ENCODE measurements at places on chromosomes 3 and 15.

DNA sequence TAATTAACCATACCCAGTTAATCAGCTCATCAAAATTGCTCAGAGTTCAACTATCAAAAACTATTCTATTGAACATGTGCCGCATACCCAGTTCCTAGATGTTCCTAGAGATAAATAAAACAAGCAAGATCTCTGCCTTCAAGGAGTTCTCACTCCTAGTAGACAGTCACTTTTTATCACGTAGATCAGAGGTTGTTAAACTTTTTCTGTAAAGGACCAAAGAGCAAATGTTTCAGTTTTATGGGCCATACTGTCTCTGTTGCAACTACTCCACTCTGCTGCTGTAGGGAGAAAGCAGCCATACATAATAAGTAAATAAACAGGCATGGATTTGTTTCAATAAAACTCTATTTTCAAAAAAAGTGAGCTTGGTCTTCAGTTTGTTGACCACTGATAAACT is 7.9 kb downstream of the FBN1 start:
- no peak for DNase-seq

DNA sequence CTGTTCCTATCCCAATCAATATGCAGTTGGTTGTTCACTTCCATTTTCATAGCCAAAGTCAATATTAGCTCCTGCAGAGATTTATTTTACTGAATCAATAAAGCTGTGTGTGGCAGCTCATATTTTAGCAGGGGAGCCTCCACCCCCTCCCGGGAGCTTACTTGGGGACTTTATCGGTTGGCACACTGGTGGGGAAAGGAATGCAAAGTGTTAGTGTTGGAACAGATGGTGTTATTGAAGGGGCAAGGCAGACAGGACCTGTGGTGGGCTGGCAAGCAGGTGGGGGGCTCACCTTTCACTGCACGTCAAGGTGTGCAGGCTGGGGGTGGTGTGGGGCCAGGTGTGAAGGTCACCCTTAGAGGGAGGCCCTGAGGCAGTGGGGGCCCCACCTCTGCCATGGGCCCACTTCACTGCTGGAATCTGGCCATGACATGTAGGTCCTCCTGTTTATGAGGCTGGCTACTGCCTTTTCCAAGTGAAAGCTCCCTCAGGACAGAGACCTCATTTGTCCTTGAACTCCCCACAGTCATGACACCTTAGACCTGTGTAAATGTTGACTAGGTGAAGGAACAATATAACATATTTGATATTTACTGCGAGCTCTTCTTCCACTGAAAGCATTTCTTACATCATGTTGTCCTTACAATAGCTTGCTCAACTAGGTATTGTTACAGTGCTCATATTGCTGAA is 44.0 kb upstream of the SEC22A start:
- no peak for DNase-seq

- DNase-seq: no peak
Observed at GRCh38 chr15:73838831-73839426, 34.4 kb upstream of the TBC1D21 start.

GRCh38 chr3:127484601-127485388 is 105.7 kb downstream of the TPRA1 start:
- no peak for DNase-seq

DNA sequence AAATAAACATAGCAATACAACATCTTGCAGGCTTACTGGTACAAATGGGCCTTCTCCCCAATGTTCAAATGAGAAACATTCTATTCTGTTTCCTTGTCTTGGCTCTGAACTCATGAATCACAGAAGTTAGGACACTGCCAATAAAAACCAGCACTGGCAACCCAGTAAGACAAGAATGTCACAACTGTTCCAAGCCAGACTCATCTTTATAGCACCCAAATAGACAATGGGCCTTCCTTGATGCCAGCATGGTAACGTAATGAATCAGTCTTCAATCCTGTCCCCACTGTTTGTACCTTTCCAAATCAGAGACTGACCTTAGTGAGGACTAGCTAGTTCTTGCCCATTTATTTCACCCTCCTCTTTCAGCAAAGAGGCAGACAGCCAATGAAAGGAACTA is 14.1 kb upstream of the RPS17 start:
- DNase-seq: no peak

- no peak for DNase-seq
Observed at GRCh38 chr3:31294430-31295149, 238.1 kb upstream of the STT3B start.

GRCh38 chr3:142968319-142969025 is 5.0 kb upstream of the PAQR9 start:
- DNase-seq: no peak

GRCh38 chr3:50749822-50750221 is 75.1 kb downstream of the DOCK3 start:
- no peak for DNase-seq

GRCh38 chr15:70687482-70687881 is 75.9 kb downstream of the UACA start:
- DNase-seq: no peak

DNA sequence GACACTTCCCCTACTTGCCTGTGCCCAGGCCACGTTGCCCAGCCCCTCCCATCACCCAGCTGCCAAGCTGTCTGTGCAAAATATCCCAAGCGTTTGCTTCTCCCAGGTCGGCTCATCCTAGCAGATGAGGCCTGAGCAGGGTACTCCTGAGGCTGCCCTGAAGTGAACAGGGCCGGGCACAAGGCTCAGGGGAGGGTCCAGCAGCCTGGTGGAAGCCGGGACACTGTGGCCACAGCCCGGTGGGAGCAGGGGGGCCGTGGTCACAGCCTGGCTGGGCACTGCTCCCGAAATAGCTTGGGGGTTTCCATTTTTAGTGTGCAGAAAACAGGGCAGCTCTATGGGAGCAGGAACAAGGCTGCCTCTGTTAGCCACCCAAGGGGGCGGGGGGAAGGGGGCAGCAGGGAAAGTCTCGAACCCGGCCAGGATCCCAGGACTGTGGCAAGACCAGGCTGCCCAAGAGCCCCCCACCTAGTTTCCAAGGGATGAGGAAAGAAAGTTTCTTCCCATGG is 3.4 kb downstream of the PLXNB1 start:
- no peak for DNase-seq

DNA sequence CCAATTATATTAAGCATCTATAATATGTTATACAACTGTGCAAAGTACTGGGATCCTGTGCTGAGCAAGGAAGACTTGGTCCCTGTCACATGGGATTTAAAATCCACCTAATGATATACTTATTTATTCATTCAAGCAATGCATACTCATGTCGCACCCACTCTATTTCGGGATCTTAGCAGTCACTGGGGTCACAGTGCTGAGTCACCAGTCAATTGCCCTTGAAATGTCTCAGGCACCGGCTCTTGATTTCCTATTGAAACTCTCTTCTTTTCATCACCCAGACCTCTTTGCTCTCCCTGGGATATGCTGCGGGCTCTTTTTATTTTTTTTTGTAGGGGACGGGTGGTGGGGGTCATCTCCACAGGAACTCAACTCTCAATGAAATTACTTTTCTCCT is 194.5 kb upstream of the GAP43 start:
- DNase-seq: no peak

- peak; percentile 49 for DNase-seq
Observed at GRCh38 chr15:100994597-100995446, 75.7 kb downstream of the LRRK1 start.

DNA sequence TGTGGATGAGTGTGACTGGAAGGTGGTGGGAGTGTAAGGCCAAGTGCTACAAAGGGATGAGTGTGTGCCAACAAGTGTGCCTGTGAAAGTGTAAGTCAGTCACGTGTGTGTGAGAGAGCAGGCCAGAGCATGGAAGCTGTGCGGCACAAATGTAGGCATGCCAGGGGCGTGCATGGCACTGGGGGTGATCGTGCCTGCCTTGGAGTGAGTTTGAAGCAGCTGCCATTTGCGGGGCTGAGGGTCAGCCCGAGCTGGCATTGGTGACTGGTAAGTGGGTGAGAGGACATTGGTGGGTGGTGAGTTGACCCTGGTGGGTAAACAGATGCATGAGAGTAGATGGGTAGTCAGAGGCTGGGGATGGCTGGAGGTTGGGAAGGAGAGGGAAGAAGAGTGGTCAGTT is 24.5 kb downstream of the CD276 start:
- DNase-seq: no peak

DNA sequence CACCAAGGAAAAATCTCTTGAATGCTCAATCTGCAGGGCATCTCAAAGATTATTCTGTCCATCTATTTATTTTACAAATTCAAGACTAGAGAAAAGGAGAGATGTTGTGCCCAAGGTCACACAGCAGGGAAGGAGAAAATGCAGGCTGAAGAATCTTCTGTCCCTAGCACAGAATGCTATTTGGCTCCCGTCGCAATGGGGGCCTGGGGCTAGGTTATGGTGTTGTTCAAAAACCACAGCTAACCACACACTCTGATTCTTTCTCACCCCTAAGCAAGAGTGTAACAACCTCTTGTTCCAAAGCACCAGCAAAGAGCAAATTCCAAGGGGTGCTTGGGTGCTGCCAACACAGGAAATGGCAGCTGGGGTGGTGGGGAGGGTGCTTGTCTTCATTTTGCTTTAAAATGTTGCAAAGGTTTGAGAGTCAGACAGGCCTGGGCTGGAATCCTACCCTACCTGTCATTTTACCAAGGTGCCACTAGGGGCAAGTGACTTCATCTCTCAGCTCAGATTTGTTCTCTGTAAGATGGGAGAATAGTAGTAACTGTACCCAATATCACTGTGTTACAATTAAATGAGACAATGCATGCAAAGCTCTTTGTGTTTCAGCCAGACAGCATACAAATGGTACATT is 112.5 kb downstream of the ADAMTS9 start:
- DNase-seq: peak; percentile 29

DNA sequence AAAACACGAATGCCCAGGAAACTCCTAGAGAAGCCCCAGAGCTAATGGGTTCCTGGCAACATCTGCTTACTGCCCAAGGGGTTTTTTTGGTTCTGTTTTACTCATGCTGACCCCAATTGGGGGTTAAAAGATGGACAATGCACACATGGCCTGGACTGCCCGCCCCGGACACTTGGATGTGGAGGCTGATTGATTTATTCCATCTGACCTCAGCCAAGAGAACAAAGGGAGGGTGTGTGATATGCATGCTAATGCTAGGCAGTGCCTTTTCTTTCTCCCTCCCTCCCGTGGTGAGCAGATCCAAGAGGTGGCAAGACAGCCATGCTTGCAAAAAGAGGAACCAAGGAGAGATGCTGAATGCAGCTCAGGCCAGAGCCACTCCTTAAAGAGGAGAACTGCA is 3.3 kb upstream of the LRTM1 start:
- DNase-seq: no peak

DNA sequence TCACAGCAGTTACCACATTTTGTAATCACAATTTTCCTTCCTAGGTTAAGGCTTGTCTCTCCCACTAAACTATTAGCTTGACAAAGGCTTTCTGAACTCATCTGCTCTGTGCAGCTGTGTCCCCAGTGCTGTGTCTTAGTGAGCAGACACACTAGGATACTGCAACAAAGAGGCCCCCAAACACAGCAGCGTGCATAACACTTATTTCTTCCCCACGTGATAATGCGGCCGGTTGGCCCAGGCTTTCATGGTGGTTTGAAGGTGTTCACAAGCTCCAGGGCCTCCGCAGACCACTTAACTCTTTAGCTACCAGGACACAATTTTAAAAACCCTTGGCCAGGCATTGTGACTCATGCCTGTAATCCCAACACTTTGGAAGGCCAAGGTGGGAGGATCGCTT is 2.2 kb upstream of the HDAC11 start:
- no peak for DNase-seq

- DNase-seq: peak; percentile 12
Observed at GRCh38 chr3:34357461-34357860, 559.0 kb downstream of the PDCD6IP start.

DNA sequence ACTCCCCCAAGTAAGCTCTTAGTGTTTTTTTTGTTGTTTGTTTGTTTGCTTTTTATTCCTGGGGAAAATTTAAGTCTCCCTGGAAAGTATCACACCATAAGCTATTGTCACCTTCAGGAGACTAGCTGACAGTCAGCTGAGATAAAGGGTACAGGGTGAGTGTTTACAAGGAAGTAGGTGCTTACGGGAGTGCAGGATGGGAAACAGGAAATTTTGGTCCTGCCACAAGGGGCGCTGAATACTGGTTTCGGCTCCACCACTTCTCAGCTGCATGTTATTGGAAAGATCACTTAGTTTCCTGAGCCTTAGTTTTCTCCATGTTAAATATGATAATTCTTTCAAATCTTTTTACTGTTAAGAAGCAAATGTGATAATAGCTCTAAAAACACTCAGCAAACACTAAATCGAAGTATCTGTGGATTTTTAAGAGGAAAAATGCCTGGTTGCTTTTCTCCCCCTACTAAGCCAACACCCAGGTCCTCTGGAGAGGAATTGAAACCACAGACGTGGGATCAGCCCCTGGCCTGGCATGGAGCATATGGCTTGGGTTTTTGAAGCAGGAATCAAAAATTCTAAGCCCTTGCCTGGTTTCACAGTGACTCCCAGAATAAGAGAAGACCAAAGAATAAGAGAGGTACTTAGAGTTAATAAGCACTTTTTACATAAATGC is 90.7 kb downstream of the SCN11A start:
- DNase-seq: peak; percentile 64

GRCh38 chr15:75063338-75063737 is 39.9 kb downstream of the PPCDC start:
- DNase-seq: no peak

DNA sequence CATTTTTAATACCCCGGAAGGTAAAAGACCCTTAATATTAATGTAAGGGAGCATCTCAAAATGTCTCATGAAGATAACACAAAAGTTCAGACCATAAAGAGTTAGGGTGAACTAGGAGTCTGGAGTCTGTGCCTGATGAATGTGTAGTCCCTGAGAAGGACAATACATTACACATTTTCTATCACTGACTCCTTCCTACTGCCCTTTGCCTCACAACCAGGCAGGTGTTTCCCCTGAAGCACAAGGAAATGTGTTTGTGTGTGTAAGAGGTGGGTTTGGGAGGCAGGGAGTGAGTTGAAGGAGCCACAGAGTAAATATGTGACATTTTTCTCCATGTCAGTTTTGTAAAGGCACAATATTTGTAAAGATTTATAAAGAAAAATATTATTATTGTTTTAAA is 59.1 kb downstream of the SSR3 start:
- no peak for DNase-seq

DNA sequence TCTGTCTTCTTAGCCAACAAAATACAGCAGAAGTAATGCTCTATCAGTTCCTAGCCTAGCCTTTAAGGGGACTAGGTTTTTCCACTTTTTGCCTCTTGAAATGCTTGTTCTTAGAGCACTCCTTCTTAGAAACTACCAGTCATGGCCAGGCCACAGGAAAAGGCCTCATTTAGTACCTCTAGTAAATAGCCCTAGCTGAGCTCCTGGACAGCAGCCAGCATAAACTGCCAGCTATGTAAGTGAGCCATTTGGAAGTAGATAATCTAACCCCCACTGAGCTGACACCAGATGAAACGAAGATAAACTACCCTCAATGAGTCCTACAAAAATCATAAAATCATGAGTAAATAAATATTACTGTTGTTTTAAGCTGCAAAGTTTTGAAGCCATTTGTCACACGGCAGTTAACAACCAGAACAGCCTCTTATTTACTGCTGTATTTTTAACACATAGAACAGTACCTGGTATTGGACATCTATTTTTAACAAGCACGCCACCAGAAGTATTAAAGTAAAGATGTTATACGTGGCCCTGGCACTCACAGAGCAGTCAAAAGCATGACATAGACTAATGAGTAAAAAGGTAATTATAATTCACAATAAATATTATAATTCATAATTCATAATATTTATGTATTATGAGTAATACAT is 12.0 kb downstream of the TBC1D5 start:
- no peak for DNase-seq

GRCh38 chr15:77538027-77538451 is 94.7 kb downstream of the LINGO1 start:
- no peak for DNase-seq
